ENCODE measurements at places on chromosomes 3 and 15.

DNA sequence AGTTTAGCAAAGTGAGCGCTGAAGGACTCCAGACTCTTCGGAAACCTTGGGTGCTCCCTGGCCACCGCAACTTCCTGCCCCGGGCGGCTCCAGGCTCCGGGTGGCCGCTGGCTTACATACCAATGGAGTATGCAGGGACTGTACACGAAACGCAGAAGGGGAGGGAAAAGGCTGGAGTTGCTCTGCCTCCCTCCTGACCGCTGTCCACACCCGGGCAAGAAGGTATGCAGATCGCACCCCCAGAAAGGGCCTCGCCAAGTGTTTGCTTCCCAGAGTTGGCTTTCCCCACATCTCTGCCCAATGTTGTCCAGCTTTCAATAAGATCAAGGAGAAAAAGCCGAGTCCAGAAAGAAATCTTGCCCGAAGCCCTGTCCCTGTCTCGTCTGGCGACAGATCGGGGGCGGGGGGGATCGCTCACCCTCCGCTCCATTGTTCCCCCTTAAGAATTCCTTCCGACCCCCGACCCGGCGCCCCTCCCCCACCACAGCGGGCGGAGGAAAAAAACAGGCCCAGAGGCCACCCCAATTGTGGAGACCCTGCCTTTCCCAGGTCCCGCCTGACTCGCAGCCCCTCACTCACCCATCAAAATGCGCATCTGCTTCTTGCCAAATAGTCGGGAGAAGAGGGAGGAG lies 533 bp downstream of the ARF4 start:
- DNase-seq = peak; percentile 70

DNA sequence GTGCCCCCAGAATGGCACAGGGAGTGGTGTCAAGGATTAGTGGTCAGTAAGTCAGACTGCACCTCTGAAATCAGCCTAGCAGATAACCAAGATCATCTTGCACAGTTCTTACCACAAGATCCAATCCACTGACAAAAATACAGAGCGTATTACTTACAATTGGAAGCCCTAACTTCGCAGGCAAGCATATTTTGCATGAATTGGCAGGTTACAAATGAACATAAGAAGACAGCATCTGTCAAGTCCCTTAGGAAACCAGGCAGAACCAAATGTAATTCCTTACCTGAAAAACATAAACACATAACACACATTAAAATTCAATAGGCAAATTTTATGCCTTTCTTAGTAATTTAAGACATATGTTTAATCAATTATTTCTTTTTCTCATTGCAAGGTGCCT lies 293.4 kb downstream of the MAGI1 start:
- no peak for DNase-seq

DNA sequence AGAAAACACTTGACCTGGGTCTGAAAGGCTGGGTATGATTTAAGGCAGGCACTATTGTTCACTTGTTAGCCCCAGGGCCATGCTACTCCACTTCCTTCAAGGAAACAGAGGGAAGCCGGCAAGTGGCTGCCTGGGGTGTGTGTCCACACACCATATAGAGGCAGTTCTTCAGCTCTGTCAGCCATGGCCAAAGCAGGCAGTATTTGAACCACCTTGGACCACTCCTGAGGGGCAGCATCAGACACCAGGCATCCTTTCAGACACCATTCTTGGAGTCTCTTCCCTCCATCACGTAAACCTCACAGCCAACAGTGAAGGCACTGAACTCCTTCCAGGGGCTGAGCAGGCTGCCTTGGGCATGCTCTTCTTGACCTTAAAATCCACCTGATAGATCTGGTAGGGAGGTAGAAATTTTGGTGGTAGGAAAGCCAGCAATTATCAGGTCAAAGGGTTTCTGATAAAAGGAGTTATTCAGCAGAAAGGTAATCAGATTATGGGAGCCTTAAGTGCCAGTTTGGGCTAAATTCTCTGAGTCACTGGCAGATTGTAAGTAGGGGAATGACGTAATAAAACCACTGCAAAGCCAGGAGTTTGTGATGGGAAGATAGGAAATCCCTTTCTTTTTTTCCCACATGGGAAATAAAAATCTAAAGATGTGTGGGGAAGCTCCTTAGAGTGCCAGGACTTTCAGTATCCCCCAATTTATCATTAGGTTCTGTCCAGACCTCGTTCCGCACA lies 20.2 kb downstream of the TGFBR2 start:
- no peak for DNase-seq

GRCh38 chr3:140176526-140176925 lies 241.5 kb downstream of the CLSTN2 start:
- no peak for DNase-seq

- no peak for DNase-seq
Observed at GRCh38 chr3:183443395-183444385, 15.3 kb upstream of the MCF2L2 start.

DNA sequence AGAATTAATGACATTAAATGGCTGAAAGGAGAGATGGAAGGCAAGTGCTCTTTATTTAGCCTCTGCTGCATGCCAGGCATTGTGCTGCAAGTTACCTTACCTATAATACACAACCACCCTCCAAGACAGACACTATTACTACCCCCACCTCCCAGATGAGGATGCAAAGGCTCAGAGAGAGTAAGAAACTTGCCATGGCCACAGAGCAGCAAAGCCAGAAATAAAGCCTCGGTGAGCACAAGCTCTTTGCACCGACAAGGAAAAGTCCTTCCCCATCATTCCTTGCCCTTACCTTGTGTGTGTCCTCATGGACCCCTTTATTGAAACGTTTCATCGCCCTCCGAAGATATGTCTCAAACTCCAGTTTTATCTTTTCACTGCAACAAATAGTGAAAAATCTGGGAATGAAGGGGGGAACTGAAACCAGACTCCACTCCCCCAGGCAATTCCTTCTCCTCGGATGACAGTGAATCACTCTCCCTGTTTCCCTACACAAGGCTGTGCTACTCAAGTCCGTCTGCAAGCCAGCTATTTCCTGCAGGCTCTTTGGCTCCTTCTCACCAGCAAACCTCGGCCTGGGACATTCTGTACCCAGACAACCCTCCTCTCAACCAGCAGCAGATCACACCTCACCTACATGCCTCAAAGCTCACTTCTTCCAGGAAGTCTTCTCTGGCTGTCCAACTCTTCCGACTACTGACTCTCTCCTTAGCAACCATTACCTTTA lies 11.4 kb downstream of the XPC start:
- no peak for DNase-seq

DNA sequence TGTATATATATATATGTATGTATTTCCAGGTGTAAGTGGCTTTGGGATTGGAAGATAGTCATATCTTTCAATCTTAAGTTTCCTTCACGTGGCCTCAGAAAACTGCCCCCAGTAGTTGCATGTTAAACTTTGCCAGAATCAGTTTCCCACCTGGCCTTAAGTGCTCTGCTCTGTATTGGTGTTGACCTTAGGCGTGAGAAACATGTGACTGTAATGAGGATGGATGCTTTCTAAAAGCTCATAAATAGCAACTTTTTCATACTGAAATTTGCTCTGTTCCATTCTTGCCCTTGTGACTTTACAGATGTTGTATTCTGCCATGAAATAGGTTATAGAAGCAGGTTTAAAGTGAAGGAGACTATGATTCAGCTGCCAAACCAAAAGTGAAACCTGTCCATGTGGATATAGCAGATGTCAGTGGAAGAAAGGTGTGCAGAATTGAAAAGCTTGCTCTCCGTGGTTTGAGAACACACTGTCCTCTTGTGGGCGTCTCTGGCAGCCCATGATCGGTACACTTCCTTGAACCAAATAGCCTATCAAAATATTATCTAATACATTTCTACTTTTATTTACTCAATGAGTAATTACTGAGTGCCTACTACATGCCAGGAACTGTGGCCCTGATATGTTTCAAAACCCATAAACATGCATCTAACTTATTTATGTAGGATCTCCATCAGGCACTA lies 15.8 kb downstream of the SCG5 start:
- no peak for DNase-seq

DNA sequence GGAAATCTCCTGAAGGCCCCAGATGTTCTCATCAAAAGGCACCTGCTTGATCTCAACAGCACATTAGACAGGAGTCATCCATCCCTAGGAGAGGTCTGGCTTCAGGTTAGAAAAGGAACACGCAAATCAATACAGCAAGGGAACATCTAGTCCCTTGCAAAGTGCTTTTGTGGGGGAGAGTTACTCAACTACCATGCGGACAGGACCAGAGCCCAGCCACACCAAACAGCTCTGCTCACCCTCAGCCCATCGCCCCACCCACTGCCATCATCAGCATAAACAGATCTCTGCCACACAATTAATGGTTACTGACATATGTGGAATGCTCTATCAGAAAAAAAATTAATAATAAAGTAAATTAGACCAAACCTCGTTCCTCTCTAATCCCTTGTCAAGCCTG lies 85.6 kb downstream of the MYLK start:
- DNase-seq = no peak

- DNase-seq = no peak
Observed at GRCh38 chr3:188863999-188864406, 307.8 kb upstream of the TPRG1 start.

GRCh38 chr3:131702146-131702545 lies 199.4 kb upstream of the MRPL3 start:
- DNase-seq = no peak

GRCh38 chr3:85535517-85535916 lies 576.7 kb downstream of the CADM2 start:
- DNase-seq = no peak

DNA sequence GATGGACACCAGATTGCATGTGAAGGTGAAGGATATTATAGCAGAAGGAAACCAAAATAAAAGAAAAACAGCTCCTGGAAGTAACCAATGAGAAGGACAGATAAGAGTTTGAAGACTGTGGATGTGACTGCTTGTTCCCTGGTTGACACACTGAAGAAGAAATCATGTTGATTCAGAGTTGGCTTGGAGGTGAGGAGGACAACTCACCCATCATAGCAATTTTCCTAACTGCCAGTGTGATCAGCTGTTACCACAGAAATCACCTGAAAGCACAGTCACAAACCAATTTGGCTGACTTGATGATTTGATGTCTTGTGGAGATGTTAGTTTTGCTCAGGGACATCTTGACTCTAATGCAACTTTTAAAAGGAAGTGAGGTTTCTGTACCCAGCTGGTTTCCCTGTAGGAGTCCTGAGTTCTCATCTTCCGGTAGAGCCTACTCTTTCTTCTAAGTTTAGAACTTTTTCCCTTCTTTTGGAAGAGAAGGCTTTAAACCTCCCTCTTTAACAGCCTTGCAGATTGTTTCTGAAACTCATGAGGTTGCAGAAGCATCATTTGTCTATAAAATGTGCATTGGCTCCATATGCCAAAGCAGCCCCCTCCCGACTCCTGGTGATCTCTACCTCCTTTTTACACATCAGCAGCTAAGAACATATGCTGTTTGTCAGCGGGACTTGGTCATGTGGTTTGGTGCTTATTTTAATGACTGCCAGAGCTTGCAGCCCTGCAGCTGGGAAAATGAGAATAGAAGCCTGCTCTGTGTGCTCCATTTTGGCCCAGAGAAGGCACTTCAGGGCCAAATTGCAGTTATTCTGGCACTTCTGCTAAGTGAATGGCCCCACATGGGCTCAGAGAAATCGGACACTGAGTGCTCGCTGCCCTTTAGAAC lies 10.3 kb downstream of the ATG7 start:
- DNase-seq = no peak

DNA sequence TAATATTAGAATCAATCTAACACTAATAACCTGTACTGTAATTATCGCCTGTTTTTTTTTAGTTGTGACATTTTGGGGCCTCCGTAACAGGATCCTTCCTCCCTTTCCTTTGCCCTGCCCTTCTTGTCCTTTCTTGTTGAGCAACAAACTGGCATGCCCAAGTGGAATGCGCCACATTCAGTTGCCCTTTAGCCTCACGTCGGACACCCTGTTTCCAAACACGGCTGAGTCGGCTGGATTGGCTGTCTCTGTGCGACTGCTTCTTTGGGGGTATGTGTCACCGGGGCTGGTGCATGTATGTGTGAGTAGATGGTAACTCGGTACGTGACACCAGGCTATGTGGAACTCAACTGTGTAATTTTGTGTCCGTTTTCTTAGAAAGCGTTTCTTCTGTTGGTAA lies 24.1 kb downstream of the TRAK1 start:
- DNase-seq = no peak

- DNase-seq = no peak
Observed at GRCh38 chr15:43278869-43279268, 12.1 kb upstream of the TGM5 start.

DNA sequence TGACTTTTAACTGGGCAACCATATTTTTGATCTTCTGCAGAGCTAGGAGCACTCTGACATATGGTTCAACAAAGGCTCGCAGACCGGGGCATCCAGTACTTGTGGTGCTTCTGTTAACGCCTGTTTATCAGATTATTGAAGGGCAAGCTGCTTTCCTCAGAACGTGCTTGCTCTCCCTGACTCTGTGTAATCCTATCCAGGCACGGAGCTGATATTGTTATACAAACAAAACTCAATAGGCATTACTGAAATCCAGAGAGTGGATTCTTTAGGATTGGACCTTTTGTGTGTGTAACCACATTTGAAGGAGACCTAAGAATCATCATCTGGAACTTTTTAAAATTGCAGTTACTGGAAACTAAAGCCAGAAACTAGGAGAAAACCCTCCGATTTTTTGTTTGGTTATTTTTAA lies 246.5 kb downstream of the PTPRG start:
- no peak for DNase-seq

DNA sequence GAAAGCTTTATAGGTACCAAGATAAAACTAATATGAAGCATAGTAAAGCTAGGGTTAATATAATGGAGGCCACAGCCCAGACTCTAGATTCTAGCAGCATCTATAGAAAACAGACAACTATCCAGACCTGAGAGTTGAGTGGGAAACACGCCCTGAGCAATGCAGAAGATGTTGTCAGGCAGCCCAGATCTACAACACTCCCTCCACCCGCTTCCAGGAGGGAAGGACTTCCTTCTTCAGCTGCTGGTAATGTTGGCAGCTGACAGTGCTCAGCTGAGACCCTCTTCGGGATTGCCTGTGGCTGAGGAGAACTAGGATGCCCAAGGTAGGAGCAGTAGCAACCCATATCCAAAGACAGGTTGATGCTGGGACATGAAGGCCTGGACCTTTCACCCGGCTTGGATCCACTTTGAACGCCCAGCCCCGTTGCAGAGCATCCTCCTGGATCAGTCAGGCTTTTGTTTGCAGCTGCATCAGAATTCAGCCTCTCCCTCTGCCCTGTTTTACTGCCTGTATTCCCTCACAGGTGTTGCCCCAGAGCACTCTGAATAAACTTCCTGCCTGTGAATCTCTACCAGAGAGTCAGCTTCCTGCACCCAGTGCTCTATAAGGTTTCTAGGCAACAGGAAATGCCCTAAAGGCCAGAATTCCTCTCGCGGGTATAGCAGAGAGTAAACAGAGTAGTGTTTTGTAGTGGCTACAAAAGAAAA lies 174.7 kb upstream of the IL12A start:
- no peak for DNase-seq

DNA sequence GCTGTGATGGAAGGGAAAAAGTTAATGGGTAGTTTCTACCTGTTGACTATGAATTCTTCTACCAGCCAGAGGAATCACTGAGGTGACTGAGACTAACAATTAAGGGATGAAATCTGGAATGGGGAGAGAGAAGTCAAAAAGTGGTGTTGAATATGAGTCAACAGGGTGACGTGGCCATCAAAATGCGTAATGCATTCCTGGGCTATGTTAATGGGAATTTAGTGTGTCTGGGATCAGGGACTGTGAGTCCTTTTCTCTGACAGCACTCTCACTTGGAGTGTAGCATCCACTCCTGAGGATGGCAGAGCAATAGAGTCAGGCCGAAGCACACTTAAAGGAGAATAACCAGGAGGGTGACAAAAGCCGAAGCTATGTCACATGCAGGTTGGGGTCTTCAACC lies 60.4 kb downstream of the MESD start:
- no peak for DNase-seq

Measured in activated T-cell treated with anti-CD3 and anti-CD28 coated beads, Interleukin-2, amount 50 U/mL, for 48 hours (primary cell).